ENCODE measurements at places on chromosomes 11 and 22.

DNA sequence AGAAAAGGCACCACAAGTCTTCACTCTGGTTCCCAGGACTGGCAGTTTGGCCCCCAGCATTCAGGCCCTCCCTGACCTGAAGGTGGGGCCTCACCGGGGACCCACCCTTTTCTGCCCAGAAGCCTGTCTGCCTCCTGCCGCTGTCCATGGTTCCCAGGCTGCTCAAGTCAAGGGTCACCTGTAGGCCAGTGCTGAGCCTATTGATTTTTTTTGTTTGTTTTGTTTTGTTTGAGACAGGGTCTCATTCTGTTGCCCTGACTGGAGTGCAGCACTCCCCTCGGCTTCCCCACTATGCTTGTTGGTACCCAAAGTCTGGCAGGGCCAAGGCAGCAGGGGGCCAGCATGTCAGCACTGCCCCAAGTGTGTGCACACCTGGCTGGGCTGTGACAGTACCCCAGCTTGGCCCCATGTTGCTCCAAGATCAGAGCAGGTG lies 11.0 kb upstream of the MED17 start:
- no peak for DNase-seq

DNA sequence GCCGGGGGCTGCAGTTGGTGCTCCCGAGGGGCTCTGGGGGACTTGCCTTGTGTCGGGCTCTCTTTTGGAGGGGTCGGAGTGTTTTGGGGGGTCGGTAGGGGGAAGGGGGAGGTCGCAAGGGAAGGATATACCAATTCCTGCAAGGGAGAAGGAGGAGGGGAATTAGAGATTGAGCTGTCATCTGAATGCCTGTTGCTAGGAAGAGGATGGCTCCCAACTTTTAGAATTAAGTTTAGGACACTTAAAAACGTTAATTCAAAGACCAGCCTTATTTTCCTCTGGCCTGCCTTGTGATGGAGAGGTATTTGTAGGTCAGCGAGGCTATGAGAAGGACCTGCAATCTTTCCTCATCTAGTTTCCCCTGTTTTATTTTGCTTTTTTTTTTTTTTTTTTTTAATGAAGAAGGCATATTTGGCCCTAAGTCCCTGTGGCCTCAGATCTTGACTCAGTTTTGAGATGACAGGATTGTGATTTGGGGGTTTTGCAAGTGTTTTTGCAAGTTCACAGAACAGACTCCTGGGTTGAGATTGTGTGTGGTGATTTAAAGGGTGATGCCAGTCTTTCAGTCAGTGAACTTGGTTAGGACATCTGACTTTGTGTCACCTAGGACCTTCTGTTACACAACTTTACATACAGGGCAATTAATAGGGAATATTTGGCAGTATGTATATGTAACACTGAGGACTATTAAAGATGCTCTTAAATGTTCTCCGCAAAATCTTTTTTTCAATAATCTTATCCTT lies 672 bp downstream of the TMEM135 start:
- DNase-seq, result no peak

GRCh38 chr11:67367761-67368227 lies 5.6 kb downstream of the CLCF1 start:
- no peak for DNase-seq

GRCh38 chr22:47919001-47919441 lies 1156.6 kb downstream of the TBC1D22A start:
- no peak for DNase-seq

GRCh38 chr11:120883404-120884080 lies 140.4 kb upstream of the TBCEL start:
- no peak for DNase-seq

DNA sequence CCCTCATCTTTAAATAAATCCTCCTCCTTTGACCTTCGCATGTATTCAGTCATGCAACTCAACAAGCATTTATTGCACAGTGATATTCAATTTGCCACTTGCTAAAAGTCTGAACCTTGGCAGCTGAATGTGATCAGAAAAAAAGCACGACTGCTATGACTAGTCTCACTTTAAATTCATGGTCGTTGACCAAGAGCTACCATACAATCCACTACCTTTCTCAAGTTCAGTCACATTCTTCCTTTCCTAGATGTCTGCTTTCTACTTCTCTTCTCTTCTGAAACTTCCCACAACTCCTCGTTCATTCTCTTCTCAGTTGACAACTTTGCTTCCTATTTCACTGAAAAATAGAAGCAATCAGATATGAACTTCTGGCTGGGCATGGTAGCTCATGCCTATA lies 2.0 kb upstream of the SAA1 start:
- DNase-seq, result no peak

GRCh38 chr11:110573411-110573810 lies 138.8 kb downstream of the ARHGAP20 start:
- no peak for DNase-seq

GRCh38 chr11:74520927-74521665 lies 27.6 kb upstream of the LIPT2 start:
- DNase-seq, result no peak

GRCh38 chr11:119338318-119338890 lies 2.3 kb downstream of the C1QTNF5 start:
- peak; percentile 73 for DNase-seq

GRCh38 chr11:70710601-70711000 lies 312.3 kb downstream of the CTTN start:
- no peak for DNase-seq

- DNase-seq, result no peak
These were observed 11.7 kb downstream of the CAPRIN1 start for GRCh38 chr11:34063061-34063795.

- no peak for DNase-seq
These were observed 27.3 kb upstream of the RAB38 start for GRCh38 chr11:88202498-88202897.

DNA sequence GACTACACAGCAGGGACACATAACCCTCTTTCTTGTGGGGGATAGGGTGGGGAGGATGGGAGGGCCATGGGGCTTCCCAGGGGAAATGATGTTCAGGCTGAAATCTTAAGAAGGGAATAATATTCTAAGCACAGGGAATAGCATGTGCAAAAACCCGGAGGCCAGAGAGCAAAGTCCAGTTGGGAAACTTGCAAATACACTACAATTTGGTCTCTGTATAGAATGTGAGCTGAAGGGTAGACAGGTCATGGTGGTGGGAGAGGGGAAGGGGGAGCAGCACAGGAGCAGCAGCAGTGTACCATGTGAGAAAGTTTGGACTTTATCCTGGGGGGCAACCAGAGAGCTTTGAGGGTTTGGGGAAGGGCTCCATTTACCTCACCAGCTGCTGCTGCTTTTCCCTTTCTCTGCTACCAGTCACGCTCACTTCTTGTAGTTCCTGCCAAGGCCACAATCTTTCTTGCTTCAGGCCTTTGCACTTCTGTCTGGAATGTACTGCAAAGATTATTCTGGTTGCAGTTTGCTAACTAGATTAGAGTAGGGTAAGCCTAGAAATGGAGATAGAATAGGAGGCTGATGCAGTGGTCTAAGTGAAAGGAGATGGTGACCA lies 43.0 kb downstream of the KREMEN1 start:
- no peak for DNase-seq

GRCh38 chr11:42013656-42014201 lies 554.3 kb upstream of the LRRC4C start:
- no peak for DNase-seq

DNA sequence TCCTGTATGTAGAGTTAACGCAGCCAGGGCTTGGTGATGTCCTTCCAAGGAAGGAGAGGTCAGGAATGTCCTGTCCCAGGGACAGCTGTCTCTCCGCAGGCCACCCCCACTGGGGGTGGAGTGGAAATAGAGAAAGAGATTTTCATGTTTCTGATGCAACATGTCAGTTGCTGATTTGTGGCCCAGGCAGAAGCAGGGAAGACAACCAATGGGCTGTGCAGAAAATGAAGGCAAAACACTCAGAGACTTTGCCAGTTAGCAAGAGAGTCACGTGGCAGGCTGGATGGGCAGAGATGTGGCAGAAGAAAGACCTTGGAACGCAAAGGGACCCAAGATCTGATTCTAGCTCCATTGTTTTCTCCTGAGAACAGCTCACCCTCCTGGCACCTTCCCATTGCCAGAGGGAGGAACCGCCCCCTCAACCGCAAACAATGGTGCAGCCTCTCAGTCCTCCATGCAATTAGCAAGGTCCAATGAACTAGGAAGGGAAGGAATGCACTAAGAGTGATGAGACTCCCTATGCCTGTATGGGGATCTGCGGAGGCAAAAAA lies 71.0 kb downstream of the SYN3 start:
- no peak for DNase-seq

DNA sequence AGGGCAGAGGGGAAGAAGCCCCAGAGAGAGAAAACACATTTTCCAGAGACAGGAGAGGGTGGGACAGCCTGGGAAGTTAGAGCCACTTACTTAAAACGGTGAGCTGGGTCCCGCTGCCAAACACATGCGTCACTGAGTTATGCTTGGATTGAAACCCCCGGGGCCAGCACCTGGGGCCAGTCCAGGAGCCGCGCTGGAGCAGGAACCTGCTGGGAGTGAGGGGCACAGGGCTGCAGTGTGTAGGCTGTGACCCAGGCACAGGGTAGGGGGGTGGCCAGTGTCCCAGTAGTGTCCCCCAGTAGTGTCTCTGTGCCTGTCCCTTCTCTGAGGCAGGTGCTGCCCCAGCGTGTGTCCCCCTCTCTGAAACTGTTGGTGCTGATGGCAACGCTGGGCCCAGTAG lies 5.2 kb downstream of the IGLL1 start:
- no peak for DNase-seq

GRCh38 chr11:76910620-76911414 lies 50.1 kb downstream of the ACER3 start:
- DNase-seq, result no peak

DNA sequence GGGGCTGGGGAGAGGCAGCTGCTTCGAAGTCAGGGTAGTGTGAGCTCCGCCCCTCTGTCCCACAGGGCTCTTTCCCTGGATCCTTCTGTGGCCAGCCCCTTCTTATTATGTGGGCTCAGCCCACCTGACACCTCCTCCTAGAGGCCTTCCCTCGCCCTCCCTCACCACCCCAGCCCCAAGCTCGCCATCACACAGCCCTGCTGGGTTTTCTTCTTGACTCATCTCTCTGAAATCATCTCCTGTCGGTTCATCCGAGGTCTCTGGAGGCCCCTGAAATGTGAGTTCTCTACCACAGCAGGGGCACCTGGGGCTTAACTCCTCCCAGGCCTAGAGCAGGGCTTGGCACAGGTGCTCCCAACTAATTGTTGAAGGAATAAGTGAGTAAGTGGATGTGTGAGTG lies 65.2 kb downstream of the CACNA1I start:
- DNase-seq, result no peak

GRCh38 chr22:49305214-49305965 lies 522.3 kb downstream of the BRD1 start:
- peak; percentile 46 for DNase-seq

GRCh38 chr11:19953909-19954308 lies 206.4 kb downstream of the DBX1 start:
- DNase-seq, result no peak

DNA sequence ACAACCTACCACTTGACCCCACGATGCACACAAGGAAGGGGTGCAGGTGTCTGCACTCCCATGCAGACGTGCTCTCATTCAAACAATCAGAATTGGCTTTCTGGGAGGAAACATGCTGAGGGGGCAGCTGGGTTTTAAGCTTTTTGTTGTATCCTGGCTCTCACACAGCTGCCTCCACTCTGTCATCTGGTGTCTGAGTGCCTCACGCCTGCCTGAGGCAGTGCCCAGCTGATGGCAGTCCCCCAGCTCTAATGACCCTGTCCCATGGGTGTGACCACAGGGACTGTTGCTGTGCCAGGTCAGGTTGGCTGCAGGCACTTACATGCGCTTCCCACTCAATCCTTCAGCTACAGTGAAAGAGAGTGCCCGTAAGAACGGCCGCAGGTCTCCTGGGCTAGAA lies 53.7 kb downstream of the ARFGAP3 start:
- DNase-seq, result no peak

DNA sequence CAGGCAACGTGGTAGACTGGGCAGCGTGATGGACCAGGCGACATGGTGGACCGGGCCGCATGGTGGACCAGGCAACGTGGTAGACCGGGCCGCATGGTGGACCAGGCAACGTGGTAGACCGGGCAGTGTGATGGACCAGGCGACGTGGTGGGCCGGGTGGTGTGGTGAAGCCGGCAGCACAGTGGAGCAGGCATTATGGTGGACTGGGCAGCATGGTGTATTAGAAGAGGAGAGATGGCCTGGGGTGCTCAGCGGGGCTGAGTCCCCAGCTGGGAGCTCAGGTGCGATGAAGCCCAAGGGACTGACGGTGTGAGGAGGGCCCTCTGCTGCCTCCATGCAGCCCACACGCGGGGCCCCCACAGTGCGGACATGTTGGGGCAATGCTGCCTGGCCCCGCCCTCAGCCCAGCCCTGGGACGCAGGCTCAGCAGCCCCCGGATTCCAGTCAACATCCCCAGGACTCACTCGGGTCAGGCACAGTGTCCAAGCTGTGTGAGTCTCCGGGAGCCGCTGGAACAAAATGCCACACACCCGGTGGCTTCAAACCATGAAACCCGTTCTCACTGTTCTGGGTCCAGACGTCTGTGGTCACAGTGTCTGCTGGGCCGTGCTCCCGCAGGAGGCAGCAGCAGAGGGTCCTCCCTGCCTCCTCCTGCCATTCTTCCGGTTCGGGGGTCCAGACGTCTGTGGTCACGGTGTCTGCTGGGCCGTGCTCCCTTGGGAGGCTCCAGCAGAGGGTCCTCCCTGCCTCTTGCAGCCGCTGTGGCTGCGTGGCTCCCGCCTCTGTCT lies 1084.9 kb downstream of the BRD1 start:
- no peak for DNase-seq

GRCh38 chr11:86910592-86910991 lies 44.6 kb downstream of the FZD4 start:
- no peak for DNase-seq

DNA sequence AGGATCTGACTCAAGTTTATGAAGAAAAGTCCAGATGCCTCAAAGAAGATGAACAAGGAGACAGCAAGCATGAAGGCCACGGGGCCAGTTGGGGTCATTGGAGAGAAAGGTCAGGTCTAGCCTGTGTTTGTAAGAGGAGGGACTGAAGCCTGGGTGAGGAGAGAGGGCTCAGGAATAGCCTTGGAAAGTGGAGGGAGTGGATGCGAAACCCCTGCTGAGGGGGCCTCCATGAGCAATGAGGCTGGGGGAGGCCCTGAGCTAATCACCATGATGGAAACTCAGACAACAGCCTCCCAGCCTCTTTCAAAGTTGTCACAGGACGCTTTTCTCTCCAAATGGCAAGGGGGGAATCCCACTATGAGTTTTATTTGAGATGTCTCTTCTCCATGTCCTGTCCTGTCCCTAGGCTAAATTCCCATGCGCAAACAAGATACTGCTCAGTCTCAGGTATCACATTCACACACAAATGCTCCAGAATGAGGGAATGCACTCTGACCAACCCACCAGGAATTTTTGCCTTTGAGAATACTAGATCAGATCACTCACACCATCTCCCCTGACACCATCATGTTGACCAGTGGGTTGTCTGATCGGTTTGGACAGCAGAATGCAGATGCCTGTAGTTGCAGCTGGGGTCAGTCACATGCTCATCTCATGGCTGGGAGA lies 51.3 kb upstream of the TOP3B start:
- no peak for DNase-seq

- no peak for DNase-seq
These were observed 30.1 kb upstream of the FIBIN start for GRCh38 chr11:26963764-26964163.

DNA sequence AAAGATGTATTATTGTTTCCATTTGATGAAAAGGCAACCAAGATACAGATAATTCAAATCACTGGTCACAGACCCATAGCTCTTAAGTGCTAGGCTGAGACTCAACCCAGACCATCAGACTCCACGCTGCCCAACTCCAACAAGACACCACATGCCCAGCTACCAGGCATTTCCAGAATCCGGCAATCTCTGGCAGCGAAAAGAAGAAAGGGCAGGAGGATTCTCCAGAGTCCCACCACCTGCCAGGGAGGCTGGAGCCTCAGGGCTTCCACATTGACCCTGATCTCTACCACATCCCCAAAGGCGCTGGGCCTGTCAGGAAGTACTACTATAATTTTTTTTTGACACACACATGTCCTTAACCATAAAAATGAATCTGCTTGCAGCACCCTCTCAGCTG lies 61.4 kb upstream of the ARFGAP3 start:
- DNase-seq, result no peak

All from activated CD4-positive, alpha-beta T cell treated with anti-CD3 and anti-CD28 coated beads, Interleukin-2, amount 10 ng/mL, durations not matched to agents 7 days and 5 days (primary cell).